NCI-H2107 (cell line): ENCODE measurements at places on chromosomes 11 and 22.
A peak's percentile ranks its signal among the peaks of the same experiment; 100 is the strongest.

GRCh38 chr11:72924568-72925190, 110.5 kb downstream of the ATG16L2 start:
- DNase-seq, result no peak

GRCh38 chr11:7046474-7047175, 26.3 kb downstream of the NLRP14 start:
- no peak for DNase-seq

GRCh38 chr11:127926721-127927120, 660.6 kb downstream of the ETS1 start:
- no peak for DNase-seq

- no peak for DNase-seq
Measured at GRCh38 chr11:44326615-44327475, 16.9 kb upstream of the ALX4 start.

GRCh38 chr11:75268626-75269366, 28.2 kb downstream of the TPBGL start:
- DNase-seq, result no peak

- no peak for DNase-seq
Measured at GRCh38 chr22:37455896-37456295, 28.6 kb upstream of the ELFN2 start.

- no peak for DNase-seq
Measured at GRCh38 chr11:11594162-11594561, 27.6 kb downstream of the GALNT18 start.

DNA sequence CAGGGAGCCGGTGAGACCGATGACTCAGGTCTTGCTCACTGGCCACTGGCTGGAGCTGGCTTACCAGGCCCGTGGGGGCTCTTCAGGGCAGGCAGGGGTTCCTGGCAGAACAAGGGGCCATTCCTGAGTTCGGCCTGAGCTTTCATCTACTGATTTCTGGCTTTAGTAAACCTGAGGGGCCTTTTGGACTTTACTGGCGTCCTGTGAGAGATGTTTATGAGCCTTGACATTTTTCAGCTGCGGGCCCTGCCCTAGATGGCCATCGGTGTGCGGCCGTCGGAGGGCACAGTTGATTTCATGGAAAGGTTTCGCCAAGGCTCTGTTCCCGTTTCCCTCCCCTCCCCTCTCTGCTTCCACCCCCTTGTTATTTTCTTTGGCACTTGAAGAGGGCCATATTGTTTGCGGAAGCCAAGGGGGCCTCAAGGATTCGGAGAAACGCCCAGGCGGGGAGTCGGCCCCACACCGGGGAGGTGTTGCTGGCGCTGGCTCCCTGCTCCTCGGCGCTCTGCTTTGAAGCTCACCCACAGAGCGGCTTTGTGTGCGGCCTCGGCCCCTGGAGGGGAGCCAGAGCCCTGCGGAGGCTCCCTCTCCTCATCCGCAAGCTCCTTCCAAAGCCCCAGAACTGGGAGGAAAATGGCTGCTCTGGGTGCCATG, 17.7 kb downstream of the ELF5 start:
- DNase-seq, result no peak

GRCh38 chr22:31532060-31532459, 35.7 kb downstream of the SFI1 start:
- no peak for DNase-seq

DNA sequence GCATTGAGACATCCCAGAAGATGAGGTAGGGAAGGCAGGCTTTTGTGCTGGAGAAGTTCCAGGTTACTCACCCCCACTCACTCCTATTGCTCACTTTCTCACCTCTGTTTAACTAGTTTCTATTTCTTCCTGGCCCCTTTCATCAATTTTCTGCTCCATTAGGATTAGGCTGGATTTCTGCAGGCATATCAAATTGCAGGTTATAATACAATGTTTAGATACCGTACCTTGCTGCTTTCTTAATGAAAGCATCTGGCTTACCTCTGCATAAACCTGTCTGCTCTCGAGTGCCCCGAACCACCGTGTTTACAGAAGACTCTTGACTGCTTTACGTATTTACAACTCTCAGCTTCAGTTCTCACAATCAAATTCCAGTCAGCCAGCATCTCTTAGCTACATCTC, 173.7 kb downstream of the ADAMTS15 start:
- no peak for DNase-seq

- DNase-seq, result no peak
Measured at GRCh38 chr11:79388201-79388600, 52.6 kb downstream of the TENM4 start.

- no peak for DNase-seq
Measured at GRCh38 chr22:19811811-19812771, 42.6 kb downstream of the GNB1L start.

DNA sequence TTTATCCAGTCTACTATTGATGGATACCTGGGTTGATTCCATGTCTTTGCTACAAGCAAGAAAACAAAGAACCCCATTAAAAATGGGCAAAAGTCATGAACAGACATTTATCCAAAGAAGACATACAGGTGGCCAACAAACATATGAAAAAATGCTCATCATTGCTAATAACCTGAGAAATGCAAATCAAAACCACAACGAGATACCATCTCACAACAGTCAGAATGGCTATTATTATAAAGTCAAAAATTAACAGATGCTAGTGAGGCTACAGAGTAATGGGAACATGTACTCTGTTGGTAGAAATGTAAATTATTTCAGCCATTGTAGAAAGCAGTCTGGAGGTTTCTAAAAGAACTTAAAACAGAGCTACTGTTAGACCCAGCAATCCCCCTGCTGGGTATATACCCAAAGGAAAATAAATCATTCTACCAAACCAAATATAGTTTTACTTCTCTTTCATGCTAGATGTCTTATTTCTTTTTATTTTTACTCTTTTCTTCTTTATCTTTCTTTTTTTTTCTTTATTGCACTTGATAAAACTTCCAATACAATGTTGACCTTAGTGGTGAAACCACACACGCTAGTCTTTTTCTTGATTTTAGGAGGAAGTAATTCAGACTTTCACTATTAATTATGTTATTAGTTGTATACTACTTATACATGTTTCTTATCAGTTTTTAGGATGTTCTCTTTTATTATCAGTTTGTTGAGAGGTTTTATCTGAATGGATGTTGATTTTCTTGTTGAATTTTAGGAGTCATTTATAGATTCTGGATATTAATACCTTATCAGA, 14.3 kb downstream of the TRIM22 start:
- no peak for DNase-seq

DNA sequence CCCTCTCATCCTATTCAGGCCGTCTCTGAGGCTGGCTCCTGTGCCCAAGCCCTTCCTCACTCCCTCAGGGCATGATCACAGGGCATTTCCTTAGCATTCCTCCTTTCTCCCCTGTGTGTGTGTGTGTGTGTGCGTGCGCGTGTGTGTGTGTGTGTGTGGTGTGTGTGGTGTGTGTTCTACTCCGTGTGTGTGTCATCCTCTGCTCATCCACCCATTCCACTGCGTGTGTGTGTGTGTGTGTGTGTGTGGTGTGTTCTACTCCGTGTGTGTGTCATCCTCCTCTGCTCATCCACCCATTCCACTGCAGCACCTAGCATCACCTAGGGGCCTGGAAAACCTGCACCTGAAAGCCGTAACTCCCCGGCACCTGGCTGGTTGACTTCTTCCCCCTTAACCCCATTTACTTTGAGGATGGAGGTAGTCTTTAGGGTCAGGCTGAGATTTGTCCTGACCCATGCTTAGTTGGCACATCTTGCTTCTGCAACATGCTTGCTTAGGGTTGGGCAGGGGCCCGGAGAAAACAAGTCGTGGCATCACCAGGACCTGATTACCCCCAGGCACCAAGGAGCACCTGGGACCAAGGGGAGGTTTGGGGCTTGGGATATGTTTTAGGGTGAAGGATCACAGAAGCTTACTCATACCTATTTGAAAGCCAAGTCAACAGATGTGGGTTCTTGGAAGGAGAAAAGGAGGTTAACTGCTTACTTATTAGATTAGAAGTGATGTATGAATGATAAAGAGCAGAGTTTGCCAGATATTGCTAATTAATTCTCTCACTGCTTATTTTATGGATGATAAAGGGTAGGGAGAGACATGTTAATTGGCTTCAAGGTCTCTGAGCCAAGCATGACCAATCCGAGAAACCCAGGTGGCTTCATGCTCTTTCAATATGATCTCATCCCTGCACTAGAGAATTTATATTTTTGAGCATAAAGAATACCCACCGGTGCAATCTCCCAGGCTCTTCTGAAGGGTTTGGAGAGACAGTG, 18.9 kb downstream of the TIMP3 start:
- no peak for DNase-seq

GRCh38 chr22:48391820-48392219, 1435.9 kb downstream of the BRD1 start:
- no peak for DNase-seq

- no peak for DNase-seq
Measured at GRCh38 chr11:11505692-11506091, 116.1 kb downstream of the GALNT18 start.

DNA sequence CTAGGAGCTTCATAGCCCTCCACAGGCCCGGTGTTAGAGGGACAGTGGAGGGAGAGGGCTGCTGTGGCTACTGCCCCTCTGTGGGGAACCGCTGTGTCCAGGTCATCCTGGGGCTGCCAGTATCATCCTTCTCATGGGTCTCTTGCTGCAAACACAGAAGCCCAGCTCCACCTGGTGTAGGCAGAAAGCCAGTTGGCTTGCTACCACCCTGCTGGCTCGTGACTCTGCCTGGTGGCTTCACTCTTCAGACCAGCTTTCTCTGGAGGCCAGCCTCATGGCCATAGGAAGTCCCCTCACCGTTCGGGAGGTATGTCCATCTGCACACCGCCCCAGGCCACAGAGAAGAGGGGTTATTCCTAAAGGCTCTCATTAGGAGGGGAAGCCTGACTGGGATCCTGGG, 19.4 kb upstream of the SUSD2 start:
- no peak for DNase-seq

DNA sequence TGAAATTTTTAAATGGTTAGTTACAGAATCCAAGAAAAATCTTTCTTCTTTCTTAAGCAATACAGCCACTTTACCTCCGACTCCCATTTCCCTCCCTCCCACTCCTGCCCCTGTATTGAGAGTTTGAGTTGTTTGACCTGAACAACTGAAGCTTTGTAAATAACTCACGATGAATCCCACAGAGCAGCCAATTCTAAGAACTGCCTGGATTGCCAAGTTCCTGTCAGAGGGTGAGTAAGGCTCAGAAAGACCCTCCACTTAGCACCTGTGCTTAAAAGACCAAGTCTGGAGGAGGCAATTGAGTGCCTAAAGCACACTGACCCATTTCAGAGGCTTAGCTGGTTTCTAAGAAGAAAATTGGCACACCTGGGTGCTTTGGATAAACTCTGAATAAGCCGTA, 158.5 kb downstream of the MSANTD4 start:
- no peak for DNase-seq

DNA sequence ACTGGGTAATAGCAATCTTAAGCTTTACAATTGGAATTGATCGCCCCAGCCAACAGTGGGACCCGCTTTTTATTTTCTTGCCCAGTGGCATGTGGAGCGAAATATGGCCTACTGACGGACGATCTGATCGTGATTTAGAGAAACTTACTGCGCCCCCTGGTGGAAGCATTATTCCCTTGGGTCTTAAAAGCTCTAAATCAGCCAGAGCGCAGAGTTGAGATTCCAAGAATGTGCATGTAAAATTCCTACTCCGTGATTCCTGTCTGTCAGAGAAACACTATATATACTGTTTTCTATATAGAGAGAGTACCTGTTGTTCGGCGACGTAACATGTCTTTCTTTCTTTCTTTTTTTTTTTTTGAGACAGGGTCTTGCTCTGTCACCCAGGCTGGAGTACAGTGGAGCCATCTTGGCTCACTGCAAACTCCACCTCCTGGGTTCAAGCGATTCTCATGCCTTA, 3.7 kb upstream of the DPF2 start:
- peak; percentile 69 for DNase-seq

- no peak for DNase-seq
Measured at GRCh38 chr11:86182976-86183584, 61.5 kb upstream of the EED start.

- no peak for DNase-seq
Measured at GRCh38 chr22:43995798-43996169, 28.3 kb upstream of the PARVB start.

DNA sequence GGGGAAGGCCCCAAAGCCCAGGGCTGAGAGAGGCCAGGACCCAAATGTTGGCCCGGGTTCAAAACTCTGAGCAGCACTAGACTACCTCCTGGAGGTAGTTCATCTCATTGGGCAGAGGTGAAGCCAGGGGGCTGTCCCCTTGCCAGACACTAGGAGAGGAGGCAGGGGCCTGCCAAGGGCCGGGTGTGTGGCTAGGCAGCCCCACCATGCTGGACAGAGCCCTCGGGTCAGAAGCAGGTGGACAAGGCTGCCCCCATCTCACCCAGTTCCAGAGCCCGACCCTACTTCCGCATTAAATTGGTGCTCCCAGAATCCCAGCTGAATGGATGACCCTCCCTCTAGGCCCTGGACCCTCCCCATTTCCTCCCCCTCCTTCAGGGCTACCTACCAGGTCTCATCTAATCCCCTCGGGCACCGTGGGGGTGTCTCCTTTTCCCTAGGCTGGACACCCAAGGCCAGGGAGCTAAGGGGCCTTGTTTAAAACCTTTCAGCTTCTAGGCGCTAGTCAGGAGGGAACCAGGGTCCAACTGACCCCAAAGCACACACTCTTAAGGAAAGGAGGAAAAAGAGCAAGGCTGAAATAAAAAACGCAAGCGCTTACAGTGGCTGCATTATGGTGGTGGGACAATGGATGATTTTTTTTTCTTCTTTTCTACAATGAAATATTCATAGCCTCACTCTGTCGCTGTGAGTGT, 72.1 kb upstream of the TCF20 start:
- no peak for DNase-seq

DNA sequence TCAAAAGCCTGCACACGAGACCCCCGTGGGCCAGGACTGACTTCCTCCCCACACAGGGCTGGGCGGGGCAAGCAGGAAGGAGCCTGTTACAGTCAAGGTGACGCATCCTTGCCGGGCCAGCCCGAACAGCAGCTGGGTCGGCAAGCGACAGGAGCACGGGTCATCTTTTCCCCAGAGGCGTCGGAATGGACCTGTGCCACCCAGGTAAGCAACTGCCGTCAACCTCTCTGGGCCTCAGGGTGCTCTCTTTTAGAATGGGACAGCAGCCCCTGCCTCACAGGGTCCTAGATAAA, at the start of gene CYTH4:
Gene CYTH4, plus strand, starts transcription at position 124 of the 293 bp plus-strand sequence. Its CDS starts 62 bp downstream, at position 186.
- no peak for DNase-seq

GRCh38 chr11:15349413-15349812, 234.7 kb downstream of the INSC start:
- DNase-seq, result no peak

- no peak for DNase-seq
Measured at GRCh38 chr22:38788846-38789245, 5.1 kb downstream of the DNAL4 start.

DNA sequence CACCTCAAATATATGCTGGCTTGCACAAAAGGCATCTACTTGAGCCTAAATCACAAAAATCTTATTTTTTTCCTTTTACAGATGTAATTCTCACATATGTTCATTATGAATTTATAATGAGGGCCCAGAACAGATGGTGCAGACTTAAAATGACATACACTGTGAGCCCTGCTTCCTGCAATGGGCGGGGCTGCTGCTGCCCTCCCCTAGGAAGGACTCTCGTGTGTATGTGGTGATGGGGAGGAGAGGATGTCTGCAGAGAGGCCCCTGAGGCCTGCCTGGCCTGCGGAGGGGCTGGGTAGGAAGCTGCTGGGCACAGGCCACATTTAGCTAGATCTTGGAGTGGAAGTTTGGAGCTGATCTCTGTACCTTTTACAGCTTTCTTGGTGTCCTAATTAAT, 233.4 kb upstream of the KIRREL3 start:
- DNase-seq, result no peak

GRCh38 chr11:11229647-11230046, 123.4 kb downstream of the CSNK2A3 start:
- no peak for DNase-seq
